WTC11 (cell line): ENCODE measurements at places on chromosomes 16 and 17.

GRCh38 chr17:45146890-45147580, 1.2 kb upstream of the HEXIM1 start:
- DNase-seq: no peak

DNA sequence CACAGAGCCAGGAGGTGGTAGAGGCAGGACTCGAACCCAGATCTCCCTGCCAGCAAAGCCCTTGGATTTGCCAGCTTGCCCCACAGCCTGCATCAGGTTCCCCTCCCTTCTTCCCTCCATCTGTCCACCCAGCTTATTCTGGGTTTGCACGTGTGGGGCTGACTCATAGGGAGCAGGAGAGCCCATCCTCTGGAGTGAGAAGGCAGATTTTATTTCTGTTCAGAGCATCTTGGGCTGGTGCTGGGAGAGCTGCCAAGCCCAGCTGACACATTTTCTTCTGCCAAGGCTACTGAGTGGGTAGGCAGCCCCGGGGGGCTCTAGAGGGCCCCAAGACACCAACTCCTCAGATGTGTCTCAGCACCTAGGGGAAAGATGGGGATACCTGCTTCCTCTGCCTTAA, 106.3 kb upstream of the CRHR1 start:
- DNase-seq: no peak

DNA sequence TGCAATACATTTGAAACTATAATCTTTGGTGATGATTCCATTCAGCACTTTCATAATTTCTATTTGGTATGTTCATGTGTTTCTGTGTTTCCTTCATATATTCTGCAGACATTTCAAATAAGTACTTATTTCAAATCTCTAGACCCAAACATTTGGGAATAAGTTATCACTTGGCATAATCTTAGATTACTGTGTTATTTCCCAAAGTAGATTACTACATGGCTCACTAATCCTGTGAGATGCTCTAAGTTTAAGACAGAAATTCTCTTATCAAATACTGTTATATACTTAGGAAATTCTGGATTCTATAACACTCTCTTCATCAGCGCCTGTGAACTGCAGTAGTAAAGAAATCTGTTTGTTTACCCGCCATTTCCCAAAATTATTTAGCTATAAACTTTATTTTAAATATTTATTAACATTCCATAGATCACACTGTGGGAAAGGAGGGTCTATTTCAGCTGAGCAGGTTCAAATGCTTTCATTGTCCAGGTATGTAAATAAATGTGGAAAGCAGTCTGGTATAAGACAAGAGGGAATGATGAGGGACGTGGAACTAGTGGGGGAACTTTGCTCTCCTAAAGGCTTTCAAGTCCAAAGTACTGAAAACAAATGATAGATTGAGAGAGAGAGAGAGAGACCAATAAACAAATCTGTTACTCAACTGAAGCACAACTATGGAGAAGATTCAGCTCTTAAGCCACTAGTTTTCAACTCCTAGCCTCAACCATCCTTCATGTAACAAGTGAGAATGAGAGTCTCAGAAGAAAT, 61.8 kb upstream of the TOM1L1 start:
- no peak for DNase-seq

DNA sequence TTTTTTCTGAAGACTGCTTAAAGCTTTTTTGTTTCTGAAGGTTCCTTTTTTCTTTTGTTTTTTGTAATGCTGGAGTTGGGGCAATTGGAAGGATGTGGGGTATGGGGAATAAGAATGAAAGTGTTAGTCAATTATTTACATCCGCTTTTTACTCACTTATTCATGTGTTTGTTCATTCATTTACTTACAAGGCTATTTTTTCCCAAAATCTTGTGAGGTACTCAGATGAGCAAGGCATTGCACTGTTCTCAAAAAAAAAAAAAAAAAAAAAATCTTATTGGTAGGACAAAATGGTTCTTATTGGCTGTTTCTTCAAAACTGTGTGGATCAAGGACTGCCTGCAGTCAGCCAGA, 55.7 kb downstream of the PLD6 start:
- no peak for DNase-seq

DNA sequence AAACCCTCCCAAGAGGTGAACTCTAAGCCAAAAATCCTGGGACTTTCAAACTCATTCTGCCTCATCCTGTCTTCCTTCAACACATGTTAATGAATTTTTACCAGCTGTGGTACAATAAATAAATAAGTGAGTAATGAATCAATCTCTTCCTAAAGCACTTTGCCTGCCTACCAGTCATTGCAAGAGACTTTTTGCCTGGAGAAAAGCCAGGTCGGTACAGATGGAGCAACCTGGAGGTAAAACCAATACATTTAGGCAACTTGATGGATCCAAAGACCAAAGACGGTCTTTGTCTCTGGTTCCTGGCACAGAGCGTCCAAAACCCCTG, 324.2 kb downstream of the PMP22 start:
- no peak for DNase-seq

DNA sequence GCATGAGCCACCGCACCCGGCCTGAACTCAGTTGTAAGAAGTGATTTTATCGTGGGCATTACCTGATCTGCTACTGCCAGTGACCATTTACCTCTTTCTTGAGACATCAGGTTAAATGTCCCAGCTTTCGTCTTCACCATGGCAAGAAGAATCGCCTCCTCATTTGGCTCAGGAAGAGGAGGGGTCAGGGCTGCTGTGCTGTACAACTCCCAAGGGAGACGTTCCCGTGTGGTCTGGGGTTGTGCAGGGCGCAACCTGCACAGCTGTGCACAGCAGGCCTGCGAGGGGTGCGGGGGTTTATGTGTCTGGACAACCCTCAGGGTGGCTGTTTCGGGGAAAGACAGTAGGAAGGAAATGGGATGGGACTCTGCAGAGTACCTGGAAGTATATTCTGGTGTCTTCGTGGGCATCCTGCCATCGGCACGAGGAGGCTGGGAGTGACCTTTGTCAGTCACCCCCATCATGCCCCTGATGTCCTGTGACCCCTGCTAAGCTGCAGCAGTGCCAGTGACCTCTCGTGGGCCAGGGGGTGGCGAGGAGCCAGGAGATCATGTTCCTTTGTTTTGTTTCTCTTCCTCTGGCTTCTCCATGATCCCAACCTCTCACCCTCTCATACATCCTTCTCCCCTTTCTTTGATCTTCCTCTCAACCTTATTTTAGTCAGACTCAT, 27.3 kb downstream of the CIBAR2 start:
- no peak for DNase-seq

- DNase-seq: no peak
Observed at GRCh38 chr17:71176331-71176730, 944.5 kb upstream of the SOX9 start.

DNA sequence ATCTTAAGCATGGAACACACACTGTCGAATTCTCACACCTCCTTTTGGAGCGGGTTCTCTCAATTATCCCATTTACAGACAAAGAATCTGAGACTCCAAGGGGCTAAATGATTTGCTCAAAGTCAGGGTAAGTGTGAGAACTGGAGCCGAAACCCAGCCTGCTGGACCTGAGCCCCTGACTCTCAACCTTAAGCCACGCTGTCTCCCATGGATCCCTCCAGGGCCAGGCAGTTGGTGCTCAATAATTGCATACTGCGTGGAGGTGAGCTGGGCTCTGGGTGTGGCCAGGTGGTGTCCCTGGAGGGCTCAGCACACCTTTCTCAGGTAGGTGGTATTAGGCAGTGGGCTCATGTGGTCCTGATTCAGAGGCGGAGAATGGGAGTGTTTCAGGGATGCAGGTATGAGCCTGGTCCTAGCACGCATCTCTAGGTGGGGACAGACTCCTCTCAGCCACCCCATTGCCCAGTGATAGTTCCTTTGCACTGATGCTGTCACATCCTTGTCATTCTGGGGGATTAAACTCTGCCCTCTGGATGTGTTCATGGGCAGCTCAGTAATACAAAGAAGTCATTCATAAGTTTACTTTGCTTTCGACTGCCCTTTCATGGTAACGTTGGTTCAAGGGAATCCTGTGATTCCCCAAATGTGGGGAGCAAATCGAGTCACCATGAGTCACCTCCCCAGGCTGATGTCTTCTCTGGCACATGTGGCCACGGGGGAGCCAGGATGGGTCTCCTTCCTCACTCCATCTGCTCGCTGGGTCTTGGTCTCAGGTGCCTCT, 399.5 kb upstream of the TNRC6C start:
- no peak for DNase-seq

GRCh38 chr17:78589885-78590284, 12.7 kb upstream of the DNAH17 start:
- DNase-seq: no peak

DNA sequence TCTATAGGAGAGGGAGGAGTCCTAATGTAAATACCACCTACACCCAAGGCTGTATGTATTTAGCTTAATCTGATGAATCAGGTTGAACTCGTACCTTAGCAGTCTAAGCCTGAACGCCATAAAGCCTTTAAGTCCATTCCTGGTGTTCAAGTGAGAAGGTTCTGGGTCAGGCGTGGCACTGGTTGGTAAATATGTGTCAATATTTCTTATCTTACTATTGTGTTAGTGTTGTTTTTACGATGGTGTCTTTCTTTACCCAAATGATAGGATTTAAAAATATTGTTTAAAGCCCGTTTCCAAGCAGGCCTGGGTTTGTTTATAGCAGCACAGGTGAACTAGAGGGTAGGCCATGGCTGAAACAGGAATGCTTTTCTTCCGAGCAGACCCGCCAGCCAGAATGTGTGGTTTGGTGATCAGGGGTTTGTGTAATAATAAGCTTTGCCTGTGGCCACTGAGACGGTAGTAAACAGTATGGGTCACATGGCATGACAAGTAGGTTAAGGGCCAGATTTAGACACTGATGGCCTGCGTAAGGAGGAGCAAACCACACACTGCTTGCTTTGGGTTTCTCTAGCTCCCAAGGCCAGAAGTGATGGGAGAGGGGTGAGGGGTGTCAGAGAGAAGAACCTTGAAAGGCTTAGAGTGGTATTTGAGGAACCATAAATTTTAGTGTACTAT, 3.3 kb downstream of the TMEM94 start:
- DNase-seq: no peak

GRCh38 chr17:73203135-73203787, 10.4 kb downstream of the COG1 start:
- no peak for DNase-seq

DNA sequence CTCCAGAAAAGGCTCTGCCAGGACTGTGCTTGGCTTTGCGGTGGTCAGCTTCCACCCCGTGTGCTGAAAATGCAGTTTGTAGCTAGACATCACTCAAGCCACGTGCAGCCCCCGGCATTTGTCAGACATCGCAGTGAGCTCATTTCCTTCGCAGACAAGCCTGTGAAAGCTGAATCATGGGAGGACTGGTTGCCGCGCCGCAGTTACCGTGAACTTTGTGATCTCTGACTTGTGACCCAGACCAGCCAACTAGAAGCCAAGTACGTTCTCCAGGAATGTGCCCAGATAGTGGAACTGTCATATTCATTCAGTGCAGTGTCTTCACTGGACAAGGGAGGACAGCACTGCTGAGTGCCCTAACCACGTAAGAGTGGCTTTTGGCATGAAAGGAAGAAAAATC, 58.1 kb downstream of the NDE1 start:
- no peak for DNase-seq

- no peak for DNase-seq
Observed at GRCh38 chr16:83732536-83732935, 75.2 kb upstream of the HSBP1 start.

GRCh38 chr16:68412061-68412460, 36.2 kb downstream of the SMPD3 start:
- no peak for DNase-seq

GRCh38 chr17:48127371-48128051, 19.9 kb downstream of the SNX11 start:
- no peak for DNase-seq

- no peak for DNase-seq
Observed at GRCh38 chr17:8124350-8125153, 646 bp upstream of the HES7 start.

DNA sequence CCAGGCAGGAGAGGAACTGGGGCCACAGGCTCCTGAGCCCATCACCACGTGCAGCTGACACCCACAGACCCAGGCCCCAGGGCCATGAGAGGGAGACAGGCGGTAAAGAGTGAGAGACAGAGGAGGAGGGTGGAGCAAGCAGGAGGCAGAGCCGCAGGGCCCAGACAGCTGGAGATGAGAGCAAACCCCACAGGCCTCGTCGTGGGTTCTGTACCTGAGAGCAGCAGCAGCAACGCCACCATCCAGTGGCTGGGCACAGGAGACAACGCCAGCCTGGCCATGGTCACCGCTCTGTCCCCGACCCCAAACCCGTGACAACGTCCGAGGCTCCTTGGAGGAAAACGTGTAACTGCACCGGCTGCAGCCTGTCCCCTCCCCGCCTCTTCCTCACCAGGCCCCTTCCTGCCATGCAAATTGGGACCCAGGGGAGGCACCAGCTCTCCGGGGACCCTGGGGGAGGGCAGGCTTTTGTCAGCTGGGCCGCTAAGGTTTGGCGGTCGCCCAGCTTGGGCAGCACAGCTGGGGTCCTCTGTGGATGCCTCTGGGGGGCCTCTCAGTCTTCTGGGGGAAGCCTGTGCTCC, at the start of gene CD79B:
Gene CD79B (minus strand): TSS at position 351 of the 581 bp plus-strand sequence. CDS start 70 bp downstream, at position 281.
- DNase-seq: no peak

DNA sequence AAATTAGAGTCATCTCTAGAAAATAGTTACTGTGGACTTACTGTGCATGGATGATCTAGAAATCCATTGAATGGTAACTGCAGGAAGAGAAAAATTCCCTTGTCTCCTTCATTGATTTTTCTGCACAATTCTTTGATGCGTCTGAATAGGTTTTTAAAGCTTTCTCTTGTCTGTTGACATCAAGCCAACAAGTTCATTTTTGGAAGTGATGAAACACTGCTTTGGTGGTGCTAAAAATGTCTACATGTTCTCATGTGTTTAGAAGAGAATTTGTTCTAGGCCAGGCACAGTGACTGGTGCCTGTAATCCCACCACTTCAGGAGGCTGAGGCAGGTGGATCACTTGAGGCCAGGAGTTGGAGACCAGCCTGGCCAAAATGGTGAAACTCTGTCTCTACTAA, 57.1 kb upstream of the AXIN2 start:
- DNase-seq: no peak

- DNase-seq: no peak
Observed at GRCh38 chr16:19417640-19418039, at the start of gene TMC5. TSS of gene TMC5 (plus strand) at chr16:19417883. CDS start at chr16:19440039, 22,156 bp downstream.

DNA sequence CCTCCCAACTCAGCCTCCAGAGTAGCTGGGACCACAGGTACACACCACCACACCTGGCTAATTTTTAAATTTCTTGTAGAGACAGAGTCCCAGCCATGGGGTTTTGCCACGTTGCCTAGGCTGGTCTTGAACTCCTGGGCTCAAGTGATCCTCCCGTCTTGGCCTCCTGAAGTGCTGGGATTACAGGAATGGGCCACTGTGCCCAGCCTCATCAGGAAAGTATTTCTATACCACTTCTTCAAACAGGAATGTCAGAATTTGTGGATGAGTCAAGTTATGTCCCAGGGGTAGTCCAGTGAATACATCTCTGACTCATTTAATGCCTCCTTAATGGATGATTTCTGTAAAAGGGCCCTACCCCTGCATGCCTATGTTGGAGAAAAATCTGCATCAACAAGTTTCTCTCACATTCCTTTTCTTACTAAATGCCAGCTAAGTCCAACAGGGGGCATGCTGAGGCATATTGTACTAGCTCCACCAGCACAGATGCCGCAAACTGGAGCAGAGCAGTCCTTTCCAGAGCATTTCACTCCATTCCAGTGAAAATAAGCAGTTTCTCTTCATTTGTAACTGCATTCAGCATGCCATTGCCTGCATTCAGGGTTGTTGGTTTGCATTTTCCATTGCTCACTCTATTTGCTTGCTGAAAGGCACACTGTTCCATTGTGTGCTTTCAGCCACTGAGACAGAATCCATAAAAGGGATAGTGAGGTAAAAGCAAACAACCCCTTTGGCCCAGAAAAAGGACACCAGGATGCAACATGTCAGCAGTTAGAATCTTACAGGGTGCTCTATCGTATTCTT, 5.3 kb upstream of the CAVIN1 start:
- DNase-seq: peak; percentile 59

- no peak for DNase-seq
Observed at GRCh38 chr16:46882940-46883307, 1.2 kb upstream of the GPT2 start.

GRCh38 chr17:37693328-37693727, 50.1 kb upstream of the DDX52 start:
- DNase-seq: no peak
